ENCODE measurements at places on chromosomes 1 and 21. TPM values are rescaled to one million over a fixed set of nuclear protein-coding genes. Genes with fewer than 3 reads are reported as not detected.

The TNFRSF8 gene
- total RNA-seq, result not detected

The CELA2A gene
- total RNA-seq, result not detected

The C1orf56 gene
- total RNA-seq, result 6.6 TPM

The AQP10 gene
- not detected for total RNA-seq

The SPATA17 gene
- 0.68 TPM for total RNA-seq

The RO60 gene
- total RNA-seq, result 69.7 TPM

Data from HFFc6 (cell line).